ENCODE measurements at places on chromosomes 3 and 15. TPM values are rescaled to one million over a fixed set of nuclear protein-coding genes. Genes with fewer than 3 reads are reported as not detected.

DNA sequence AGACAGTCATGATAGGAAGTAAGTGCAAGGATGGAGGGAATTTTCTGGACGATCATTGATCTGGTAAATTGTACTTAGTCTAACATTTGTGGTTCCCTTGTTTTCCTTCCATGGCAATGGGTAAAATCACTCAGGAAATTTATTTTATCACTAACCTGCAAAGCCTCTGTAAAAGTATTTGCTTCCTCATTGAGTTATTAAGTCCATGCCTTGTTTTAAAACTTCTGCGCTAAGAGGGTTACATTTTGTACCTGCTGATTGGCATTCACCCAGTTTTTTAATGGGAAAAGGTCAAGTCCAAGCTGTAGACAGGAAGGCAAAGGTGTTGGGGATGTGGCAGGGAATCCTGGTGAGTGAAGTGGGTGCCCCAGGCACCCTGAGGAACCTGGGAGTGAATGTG lies 146.2 kb upstream of the NR2F2 start:
- H3K36me3 ChIP-seq = no peaks in the 10 kb centered on the region
- H3K27ac ChIP-seq = no peak overlapping the region
- H3K27me3 ChIP-seq = no peaks in the 10 kb centered on the region
- no peak for DNase-seq
- H3K4me3 ChIP-seq = no peak overlapping the region

- H3K27ac ChIP-seq = no peak overlapping the region
- H3K4me3 ChIP-seq = no peak overlapping the region
- no peaks in the 10 kb centered on the region for H3K27me3 ChIP-seq
- no peak for DNase-seq
- no peaks in the 10 kb centered on the region for H3K36me3 ChIP-seq
Observed at GRCh38 chr3:116306720-116307119, 138.6 kb downstream of the LSAMP start.

- H3K4me1 ChIP-seq = no peaks in the 10 kb centered on the region
- no peak overlapping the region for H3K27ac ChIP-seq
- H3K27me3 ChIP-seq = no peaks in the 10 kb centered on the region
- no peak for DNase-seq
- no peaks in the 10 kb centered on the region for H3K36me3 ChIP-seq
Observed at GRCh38 chr3:123813876-123814275, 70.3 kb downstream of the MYLK start.

GRCh38 chr15:100602823-100603393 lies 519 bp downstream of the ASB7 start:
- H3K4me3 ChIP-seq = no peak overlapping the region
- H3K4me1 ChIP-seq = peaks cover 48% of the 10 kb centered on the region
- H3K36me3 ChIP-seq = peaks cover 46% of the 10 kb centered on the region
- H3K27me3 ChIP-seq = no peaks in the 10 kb centered on the region
- peak overlapping the region; percentile 95 for H3K27ac ChIP-seq
- peak; percentile 75 for DNase-seq

DNA sequence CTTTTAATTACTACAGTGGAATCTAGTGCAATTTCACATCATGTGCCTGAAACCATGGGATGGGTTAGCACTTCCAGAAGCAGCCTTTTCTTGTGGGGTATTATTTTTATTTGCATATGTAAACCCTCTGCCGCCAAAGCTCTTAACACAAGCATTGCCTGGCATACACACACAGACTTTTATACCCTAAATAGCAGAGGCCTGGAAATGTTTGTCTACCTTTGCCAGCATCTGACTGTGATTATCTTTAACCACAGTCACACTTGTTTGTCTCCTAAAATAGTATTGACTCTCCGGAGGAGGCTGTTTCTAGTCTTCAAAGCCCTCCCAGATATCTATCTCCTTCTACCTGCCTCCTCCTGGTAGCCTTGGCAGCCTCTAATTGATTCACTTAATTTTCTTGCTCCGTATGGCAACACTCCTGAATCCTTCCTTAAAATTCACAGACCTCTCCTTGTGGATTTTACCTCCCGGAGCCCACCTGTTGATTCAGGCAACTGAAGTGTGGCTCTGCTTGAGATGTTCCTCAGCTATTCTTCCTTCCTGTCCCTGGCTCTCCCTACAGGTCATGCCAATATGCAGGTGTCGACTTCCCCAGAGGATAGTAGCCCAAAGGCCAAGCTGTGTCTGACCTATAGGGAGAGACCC lies 127.1 kb upstream of the UMPS start:
- no peak for DNase-seq
- H3K36me3 ChIP-seq = no peaks in the 10 kb centered on the region
- H3K27me3 ChIP-seq = peaks cover 53% of the 10 kb centered on the region
- H3K4me1 ChIP-seq = no peaks in the 10 kb centered on the region
- H3K27ac ChIP-seq = no peak overlapping the region
- H3K4me3 ChIP-seq = no peak overlapping the region

GRCh38 chr15:31387479-31388118 lies 61.0 kb downstream of the KLF13 start:
- peak overlapping the region; percentile 83 for H3K27ac ChIP-seq
- DNase-seq = peak; percentile 63
- peaks cover 36% of the 10 kb centered on the region for H3K36me3 ChIP-seq
- H3K4me3 ChIP-seq = peak overlapping the region; percentile 39

DNA sequence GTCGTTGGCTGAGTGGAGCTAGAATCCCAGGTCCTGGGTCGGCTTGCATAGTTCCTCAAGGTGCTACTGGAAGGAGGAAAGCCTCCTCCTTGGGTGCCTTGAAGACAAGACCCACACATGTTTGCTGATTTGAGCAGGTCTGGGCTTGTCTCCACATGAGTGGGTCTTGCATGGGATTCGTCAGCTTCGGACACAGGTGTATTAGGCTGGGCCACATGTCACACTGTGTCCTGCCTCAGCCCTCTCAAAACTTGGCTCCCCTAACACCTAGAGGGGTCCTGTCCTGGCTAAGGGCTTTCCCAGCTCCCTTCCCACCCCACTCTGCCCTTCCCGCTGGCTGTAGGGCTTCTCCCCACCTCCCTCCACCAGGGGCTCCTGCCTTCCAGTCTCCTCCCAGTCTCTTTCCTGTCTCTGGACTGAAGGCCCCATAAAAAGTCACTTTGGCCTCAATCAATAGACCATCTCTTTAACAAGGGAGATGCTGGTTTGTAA lies 73.0 kb upstream of the ADPGK start:
- H3K27me3 ChIP-seq = peaks cover 9% of the 10 kb centered on the region
- DNase-seq = no peak
- H3K4me3 ChIP-seq = no peak overlapping the region
- H3K4me1 ChIP-seq = no peaks in the 10 kb centered on the region
- no peak overlapping the region for H3K27ac ChIP-seq
- no peaks in the 10 kb centered on the region for H3K36me3 ChIP-seq

DNA sequence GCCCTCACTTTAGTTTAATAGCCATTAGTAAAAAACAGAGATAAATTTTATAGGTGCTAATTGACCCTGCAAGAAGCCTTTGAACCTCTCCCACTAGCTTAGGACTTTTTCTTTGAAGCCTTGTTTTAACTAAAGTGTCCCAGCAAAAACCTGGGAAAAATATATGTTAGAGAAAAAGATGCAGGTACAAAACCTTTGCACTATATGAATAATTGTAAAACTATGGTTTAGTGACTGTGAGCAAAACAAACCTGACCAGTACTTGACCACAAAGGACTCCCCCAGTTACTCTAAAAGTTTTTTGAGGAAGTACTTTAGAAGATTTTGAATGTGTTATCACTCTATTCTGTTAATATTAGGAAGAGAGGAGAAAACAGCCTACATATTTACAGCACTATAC lies 123.3 kb upstream of the TP63 start:
- H3K36me3 ChIP-seq = no peaks in the 10 kb centered on the region
- H3K27ac ChIP-seq = no peak overlapping the region
- H3K4me3 ChIP-seq = no peak overlapping the region
- no peak for DNase-seq
- H3K4me1 ChIP-seq = peaks cover 2% of the 10 kb centered on the region

Gene GPR15
- 19.7 TPM for total RNA-seq

Gene GOLGA6A
- total RNA-seq = not detected

Gene TUSC2
- total RNA-seq = 18.5 TPM

Gene XYLB
- total RNA-seq = 6.1 TPM

Gene CLCN2
- total RNA-seq = 4.8 TPM
